ENCODE measurements at places on chromosomes 2 and 18.
A peak's percentile ranks its signal among the peaks of the same experiment; 100 is the strongest.

GRCh38 chr2:64979744-64980143, 9.5 kb upstream of the SLC1A4 start:
- no peak for DNase-seq

DNA sequence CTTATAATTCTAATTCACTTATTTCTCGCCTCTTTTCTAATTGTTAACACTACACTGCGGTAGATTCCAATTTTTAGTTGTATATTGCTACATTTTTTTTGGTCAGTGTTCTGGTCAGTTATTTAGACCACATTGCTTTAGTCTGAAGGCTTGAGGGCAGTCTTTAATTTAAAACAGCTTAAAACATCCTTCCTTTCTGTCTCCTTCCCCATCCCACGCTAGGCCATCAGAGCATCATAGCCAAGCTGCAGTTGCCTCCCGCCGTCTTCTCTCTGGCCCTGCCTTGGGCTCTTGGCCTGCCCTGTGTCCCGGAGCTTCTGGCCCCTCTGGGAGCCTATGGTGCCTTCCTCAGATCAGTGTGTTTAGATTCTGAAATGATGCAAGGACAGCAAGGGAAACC, 52.6 kb upstream of the GLI2 start:
- DNase-seq: no peak

- DNase-seq: no peak
These were observed 43.4 kb downstream of the UPP2 start for GRCh38 chr2:158144914-158145625.

- no peak for DNase-seq
These were observed 23.9 kb upstream of the LNPK start for GRCh38 chr2:176025932-176026331.

DNA sequence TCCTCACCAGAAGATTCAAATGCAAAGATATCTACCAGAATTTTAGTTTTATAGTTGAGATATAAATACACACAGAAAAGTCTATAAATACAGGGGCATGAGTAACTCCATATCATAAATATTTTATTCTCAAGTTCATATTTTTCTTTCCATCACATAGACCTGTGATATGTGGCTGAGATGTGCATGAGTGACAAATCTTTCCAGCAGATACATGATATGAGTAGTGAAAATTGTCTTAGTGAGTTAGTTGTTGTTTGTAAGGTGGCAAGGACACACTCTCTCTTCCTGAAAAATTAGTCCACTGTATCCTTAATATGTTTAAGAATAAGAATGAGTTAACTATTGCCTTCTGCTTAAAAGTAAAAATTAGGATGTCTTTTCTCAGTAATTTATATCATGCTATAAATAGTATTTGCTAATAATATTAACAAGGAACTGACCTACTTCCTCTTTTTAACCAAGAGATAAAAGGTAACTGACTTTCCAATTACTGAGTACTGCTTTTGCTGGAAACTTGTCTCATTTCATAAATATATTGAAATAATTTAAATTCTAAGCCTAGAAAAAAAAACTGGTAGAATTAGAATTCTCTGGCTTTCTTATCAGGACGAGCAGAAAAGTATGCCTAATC, 85.2 kb upstream of the SESTD1 start:
- no peak for DNase-seq

GRCh38 chr2:240437861-240438809, 2.7 kb downstream of the GPC1 start:
- peak; percentile 75 for DNase-seq

- DNase-seq: no peak
These were observed 588 bp downstream of the OTX1 start for GRCh38 chr2:63051042-63051794.

GRCh38 chr2:203878063-203878462, 10.5 kb downstream of the CTLA4 start:
- DNase-seq: no peak

DNA sequence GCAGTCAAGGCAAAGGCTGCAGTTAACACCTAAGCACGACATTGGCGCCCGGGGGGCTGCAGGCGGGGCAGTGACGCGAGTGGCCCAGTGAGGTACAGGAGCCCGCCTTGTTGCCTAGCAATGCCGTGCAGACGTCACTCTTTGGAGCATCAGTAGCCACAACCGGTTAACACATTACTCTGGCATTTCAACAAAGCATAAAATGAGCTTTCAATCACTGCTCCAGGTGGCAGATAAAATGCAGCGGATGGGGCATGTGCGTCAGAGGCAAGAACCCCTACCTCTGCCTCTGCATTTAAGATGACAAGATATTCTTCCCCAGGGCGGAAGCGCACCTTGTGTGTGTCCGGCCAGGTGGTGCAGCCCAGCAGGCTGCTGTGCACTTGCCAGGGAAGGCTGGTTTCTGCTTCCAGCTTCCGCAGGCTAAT, 139.4 kb downstream of the MTCL1 start:
- DNase-seq: no peak

DNA sequence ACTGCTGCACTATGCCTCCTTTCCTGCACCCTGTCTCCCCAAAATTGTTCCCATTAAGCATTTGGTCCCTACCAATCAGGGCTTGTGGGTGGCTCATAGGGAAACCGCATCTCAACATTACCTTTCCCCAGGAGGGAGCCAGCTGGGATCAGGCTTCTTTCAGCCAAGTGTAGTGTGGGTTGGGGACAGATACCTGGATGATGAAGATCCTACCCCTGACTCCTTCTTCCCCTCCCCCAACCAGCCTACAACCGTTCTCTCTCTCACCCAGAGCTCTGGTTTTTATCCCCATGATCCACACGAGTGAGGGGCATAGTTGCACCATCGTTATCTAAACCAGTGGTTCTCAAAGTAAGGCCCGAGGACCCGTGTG, 40.0 kb downstream of the ACOXL start:
- DNase-seq: no peak

GRCh38 chr18:8279781-8280330, 329.4 kb upstream of the RAB12 start:
- DNase-seq: no peak

GRCh38 chr2:24221343-24222050, 46.6 kb downstream of the FAM228A start:
- DNase-seq: no peak

DNA sequence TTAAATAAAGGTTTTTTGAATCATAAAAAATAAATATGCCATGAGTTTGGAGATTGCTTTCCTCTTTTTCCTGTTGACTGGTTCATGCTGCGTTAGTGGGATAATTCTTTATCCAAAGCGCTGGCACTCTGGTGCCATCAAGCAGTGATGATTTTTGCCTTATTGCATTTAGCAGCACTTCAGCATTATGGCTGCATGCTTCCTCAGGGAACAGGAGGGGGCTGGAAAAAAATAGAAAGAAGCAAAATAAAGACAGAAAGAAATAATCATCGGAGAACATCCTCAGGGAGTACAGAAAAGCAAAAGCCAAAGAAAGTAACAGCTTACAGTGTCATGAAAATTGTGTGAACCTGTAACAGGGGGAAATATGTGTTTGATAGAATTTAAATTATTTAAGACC, 1408.2 kb upstream of the PIK3C3 start:
- no peak for DNase-seq

GRCh38 chr2:237256887-237257286, 157.1 kb downstream of the COL6A3 start:
- DNase-seq: no peak

DNA sequence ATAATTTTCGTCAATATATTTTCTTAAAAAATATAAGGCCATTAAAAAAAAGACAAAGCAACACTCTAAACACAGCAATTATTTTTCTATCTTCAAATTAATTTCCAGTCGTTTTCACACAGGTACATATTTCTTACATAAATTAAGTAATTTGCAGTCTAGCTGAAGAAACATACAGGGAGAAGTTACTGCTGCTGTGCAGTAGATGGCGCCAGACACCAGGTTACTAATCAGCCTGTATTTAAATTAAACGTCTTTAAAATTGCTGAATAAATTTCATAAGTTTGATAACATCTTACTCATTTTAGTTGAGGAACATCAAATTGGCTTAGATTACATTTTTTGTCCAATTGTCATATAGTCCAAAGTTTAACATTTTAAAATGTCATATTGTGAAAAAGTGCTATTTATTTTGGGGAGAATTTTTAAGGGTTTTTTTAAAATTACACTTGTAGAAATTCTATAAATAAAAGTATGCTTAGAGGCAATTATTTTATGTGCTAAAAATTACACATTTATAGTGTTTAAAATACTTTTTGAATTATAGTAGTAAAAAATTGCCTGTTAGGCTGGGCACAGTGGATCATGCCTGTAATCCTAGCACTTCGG, 88.4 kb downstream of the PMAIP1 start:
- DNase-seq: peak; percentile 55

- DNase-seq: no peak
These were observed 172.3 kb downstream of the ICOS start for GRCh38 chr2:204108781-204109295.

GRCh38 chr2:177014946-177015345, 197.6 kb upstream of the HNRNPA3 start:
- no peak for DNase-seq

DNA sequence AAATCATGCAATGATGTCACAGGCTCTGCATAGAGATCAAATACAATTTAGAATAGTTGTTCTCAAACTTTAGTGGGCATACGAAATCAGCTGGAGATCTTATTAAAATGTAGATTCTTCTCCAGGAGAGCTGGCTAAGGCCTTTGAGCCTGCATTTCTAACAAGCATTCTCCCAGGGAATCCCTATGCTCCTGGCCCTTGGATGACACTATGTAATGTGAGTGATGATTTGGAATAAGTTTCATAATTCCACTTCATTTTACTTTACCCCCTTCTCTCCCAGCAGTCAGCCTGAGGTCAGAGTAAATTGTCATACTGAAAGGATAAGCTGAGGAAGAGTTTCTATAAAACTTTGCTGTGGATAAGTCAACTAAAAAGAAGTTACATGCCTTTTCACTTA, 189.1 kb downstream of the UBE2E3 start:
- DNase-seq: no peak

- no peak for DNase-seq
These were observed 75.9 kb upstream of the CAB39 start for GRCh38 chr2:230636684-230637271.

GRCh38 chr2:1947316-1947715, 203.0 kb upstream of the PXDN start:
- no peak for DNase-seq

- no peak for DNase-seq
These were observed 107.8 kb upstream of the REV1 start for GRCh38 chr2:99597616-99598015.

GRCh38 chr18:31598021-31598805, 6.5 kb downstream of the TTR start:
- DNase-seq: no peak

GRCh38 chr2:58042486-58042970, 4.1 kb upstream of the VRK2 start:
- peak; percentile 64 for DNase-seq

- DNase-seq: no peak
These were observed 299.7 kb downstream of the DSEL start for GRCh38 chr18:67216846-67217245.

GRCh38 chr2:169158874-169159273, 89.5 kb downstream of the DHRS9 start:
- no peak for DNase-seq

- DNase-seq: no peak
These were observed 13.3 kb upstream of the ZNF521 start for GRCh38 chr18:25365242-25365641.

- no peak for DNase-seq
These were observed 133.5 kb downstream of the CDH20 start for GRCh38 chr18:61466736-61467135.

DNA sequence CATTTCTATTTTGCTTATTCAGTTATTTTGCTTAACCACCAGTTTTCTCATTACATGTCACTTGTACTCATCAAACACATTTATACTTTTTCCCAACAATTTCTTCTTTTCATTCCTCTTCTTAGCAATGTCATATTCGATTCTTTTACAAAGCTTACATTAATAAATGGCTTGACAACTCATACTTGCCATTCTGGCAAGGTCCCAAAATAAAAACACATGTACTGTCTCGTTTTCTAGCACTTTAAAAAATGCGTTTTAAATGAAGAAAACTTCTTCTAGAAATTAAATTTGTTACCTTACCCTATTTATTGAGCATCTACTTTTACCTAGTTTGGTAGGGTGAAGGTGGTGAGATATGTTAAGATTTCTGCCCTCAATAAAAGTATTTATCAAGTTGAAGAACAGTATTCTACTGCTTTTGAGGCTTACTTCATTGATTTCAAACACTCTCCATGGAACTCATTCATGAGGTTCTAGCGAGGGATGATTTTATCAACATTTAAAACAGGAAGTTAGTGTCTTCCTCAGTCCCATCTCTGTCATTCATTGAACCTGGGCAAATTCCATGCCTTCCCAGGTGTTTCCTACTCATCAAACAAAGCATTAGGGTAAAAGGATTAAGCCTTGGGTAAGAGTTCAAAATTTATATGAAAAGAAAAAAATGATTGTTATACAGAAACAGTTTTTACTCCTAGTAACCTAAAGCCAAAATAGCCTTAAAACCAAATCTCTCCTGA, 52.6 kb downstream of the CALCRL start:
- no peak for DNase-seq

- DNase-seq: no peak
These were observed 119.1 kb upstream of the KLF7 start for GRCh38 chr2:207284556-207285472.

- DNase-seq: no peak
These were observed 4.9 kb downstream of the DCC start for GRCh38 chr18:52344881-52345280.

DNA sequence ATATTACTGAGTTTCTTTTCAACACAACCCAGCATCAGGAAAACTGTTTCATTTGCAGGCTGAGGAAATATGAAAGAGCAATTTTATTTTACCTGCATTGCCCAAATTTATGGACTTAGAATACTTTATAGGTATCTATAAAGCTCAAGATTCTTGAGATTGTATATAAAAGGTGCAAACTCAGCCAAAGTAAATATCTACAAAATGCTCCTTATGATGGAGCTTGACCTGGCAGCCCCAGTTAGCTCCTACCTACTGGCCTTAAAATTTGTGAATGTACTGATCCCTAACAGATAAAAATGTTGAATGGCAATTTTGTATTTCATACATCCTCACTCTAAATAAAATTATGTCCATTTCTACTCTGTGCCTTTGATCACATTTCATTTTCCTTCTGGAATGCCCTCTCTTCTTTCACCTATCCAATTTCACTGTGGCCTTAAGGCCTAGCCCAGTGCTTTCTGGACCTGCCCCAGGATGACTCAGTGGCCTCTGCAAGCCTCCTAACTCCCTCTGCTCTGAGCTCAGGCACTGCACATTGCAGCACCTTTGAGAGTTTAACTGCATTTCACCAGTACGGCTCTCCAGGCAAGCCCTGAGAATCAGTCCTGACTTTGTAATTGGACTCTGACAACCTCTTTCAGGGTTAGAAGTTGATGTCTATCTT, 125.9 kb downstream of the ANTXR1 start:
- no peak for DNase-seq

Data from suppressor macrophage treated with lipopolysaccharide for 4 hours (primary cell).